ENCODE measurements at places on chromosomes 5 and 9.
A peak's percentile ranks its signal among the peaks of the same experiment; 100 is the strongest.

- DNase-seq = no peak
Measured at GRCh38 chr5:122967625-122968024, 68.9 kb downstream of the PPIC start.

DNA sequence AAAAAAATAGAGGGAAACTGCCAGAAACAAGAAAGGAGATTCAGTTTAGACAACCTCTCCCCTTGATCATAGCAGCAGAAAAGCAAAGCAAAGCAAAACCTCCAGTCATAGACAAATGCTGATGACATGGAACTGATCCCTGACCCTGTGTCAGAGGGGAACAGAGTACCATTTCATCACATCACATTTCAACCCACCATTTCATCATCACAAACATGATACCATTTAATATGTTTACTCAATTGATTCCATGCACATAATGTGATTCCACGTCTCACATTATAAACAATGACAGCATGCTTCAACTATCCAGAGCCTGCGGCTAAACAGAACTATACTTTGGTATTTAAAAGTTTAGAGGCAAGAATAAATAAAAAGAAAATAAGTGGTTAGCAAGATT, 28.7 kb upstream of the ACOT12 start:
- no peak for DNase-seq

DNA sequence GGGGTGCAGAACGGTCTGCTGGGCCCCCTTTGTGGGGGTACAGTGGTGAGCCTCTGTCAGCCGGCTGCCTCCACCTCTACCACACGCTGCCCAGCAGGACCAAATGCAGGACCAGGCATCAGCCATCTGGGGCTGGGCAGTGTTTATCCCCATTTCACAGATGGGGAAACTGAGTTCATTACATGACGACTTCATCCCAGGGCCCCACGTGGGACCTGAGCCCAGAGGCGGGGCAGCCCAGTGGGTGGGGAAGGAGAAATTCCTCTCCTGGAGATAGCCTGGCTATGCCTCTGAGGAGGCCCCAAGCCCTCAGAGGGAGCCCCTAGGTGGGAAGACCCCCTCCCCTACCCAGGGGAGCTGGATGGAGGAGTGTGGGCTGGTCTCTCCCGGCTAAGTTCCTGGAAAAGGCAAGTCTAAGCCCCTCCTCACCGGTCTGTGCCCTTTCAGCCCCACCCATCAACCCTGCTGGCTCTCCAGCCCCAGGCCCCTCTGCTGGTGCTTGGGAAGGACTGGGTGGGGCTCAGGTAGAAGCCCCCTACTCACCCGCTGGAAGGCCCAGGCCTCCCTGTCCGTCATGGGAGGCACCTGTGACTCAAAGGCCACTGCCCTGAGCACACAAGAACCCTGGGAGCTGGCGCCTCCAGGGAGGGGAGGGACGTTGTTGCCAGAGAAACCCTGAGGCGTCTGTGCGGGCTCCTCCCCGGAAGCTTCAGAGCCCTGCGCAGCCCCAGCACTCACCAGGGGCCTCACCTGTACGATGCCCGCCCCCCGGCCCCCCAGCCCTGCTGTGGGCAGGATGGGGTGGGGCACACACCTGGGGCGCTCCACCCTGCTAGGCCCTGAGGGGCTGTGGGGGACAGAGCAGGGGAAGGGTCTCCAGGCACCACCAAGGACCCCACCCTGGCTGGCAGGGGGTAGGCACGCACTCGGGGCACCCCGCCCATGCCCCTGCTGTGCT, 7.4 kb upstream of the CCDC187 start:
- peak; percentile 62 for DNase-seq

DNA sequence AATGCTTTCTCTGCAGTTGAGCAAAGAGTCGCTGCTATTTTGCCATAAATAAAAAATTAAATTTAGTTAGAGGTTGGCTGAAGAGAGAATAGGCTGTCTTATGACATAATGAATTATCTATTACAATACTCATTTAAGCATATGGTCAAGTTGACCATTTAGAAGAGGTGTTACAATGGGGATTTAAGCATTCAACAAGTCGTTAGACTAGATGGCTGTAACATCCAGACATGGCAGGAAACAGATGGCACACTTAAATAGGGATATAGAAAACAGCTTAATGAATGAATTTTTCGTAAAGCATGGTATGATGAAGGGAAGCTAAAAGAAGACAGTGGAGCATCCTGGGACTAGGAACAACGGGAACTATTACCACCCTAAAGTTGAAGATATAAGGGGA, 160.3 kb upstream of the PTPRD start:
- no peak for DNase-seq

DNA sequence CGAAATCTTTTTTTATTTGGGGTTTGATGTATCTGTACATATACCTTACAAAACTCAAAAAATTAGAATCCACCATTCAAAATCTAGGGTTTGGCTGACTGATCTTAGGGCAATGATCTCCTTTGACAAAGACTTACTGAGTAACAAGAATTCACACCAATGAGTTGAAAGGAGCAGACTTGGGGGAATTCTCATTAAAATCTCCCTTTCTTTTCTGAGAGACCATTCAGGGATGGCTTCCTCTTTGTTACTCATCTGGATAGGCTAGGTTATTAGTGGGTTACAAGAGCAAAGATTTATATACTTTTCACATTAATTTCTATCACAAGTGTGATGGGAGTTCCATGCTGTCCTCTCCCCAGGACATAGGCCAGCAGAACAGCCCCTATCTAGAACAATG, 661.0 kb downstream of the KCTD16 start:
- no peak for DNase-seq

- no peak for DNase-seq
Measured at GRCh38 chr9:136482046-136482792, 621 bp downstream of the SEC16A start.

DNA sequence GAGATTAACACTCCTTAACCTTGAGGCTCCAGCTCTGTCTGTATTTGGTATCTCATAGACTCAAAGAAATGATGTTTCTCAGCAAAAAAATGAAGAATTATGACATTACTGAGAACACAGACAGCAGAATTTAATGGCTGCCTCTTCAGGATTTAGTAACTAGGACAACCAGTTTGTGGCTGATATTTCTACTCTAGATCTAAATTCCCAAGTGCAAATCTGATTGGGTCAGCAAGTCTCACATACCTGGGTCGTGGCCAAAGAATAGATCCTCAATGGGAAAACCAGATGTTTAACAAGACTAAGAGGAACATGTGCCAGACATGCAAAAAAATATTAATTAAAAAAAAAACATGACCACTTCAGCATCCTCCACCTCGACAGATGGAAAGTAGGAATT, 608.9 kb downstream of the DTWD2 start:
- no peak for DNase-seq

DNA sequence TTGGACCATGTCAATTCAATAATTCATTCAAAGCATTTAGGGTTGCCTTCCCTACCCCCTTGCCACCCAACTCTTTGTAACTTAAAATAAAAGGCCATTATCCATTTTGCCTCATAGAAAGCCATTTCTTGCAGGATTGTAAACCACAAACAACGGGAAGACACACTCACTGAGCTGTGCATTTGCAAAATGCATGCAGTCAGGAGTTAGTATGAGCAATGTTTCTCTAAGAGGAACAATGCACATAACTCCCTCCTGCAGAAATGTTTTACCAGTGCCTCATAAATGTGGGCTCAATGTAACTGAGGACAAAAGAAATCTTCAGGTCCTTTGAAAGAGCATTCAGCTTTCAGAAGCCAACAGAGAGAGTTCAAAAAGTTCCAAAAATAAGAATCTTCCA, 98.5 kb upstream of the ABCA1 start:
- no peak for DNase-seq

GRCh38 chr9:97480749-97481148, 20.7 kb upstream of the TMOD1 start:
- DNase-seq = no peak

- no peak for DNase-seq
Measured at GRCh38 chr5:137630216-137630971, 105.5 kb downstream of the KLHL3 start.

DNA sequence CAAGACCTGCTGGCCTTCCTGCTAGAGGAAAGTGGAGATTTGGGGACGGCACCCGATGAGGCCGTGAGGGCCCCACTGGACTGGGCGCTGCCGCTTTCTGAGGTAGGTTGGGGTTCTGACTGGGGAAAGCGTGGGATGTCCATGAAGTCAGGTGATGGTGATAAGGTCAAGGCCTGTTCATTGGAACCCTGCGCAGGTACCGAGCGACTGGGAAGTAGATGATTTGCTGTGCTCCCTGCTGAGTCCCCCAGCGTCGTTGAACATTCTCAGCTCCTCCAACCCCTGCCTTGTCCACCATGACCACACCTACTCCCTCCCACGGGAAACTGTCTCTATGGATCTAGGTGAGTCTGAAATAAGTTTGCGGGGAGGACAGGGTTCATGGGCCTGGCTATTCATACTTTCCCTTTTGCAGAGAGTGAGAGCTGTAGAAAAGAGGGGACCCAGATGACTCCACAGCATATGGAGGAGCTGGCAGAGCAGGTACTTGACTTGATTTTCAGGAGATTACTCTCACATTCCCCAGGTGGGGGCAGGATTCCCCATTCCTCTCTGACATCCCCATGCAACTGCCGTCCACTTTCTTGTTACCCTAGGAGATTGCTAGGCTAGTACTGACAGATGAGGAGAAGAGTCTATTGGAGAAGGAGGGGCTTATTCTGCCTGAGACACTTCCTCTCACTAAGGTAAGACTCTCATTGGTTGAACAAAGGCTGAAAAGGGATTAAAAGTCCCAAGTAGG, 505 bp downstream of the CREB3 start:
- DNase-seq = peak; percentile 8

DNA sequence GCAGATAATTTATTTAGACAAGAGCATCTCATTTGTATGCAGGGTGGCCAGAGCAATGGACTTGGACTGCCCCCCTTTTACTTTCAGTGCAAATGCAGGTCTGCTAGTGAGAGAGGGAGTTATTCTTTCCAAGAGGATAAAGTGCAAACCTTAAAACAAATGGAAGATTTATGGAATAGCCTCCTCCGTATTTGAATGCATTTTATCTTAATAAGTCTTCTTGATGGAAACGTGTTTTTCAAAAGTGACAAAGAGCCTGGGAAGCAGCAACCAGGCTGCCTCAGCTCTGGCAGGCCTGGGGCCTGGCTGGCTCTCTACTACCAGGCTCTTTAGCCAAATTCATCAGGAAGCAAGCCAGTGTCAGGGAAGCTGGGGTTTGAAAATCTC, 6.8 kb downstream of the NR2F1 start:
- no peak for DNase-seq

- DNase-seq = no peak
Measured at GRCh38 chr5:19790829-19791466, 197.1 kb downstream of the CDH18 start.

GRCh38 chr5:132251220-132251725, 6.2 kb upstream of the PDLIM4 start:
- no peak for DNase-seq

DNA sequence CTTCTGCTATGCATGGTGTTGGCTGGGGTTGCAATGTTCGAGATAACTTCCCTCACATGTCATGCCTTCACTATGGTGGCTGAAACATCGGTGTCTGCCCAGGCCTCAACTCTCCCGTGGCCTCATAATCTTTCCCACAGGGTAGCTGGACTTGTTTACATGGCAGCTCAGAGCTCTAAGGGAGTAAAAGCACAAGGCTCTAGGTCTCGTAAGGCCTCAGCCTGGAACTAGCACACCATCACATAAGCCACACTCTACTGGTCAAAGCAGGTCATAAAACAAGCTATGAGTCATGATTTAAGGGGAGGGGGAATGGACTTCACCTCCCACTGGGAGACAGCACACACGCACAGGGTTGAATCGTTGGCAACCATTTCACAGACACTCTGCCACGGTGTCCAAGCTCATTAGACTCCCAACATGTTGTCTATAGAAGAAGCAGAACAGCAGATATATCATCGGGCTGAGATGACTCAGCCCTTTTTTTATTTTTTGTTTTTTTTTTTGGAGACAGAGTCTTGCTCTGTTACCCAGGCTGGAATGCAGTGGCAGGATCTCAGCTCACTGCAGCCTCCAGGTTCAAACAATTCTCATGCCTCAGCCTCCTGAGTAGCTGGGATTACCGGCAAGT, 66.8 kb upstream of the IL17B start:
- DNase-seq = no peak

DNA sequence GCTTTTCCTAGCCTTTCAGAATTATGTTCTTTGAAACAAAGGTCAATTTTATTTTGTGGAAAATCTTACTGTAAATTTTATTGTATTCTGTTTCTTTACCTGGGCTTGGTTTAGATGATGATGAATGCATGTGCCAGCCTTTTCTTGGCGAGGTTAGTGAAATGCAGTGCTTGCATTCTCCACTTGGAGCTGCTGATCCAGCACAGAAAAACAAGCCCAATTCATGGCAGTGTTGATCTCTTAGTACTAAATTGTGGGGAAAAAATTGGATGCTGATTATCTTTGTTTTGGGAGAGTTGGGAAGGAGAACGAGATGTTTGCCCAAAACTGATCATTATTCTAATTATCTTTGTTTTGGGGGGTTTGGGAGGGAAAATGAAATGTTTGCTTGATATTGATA, 3.7 kb downstream of the HABP4 start:
- no peak for DNase-seq

Measured in NCI-H2107 (cell line).